Lung (tissue), 17 donors: ENCODE measurements at places on chromosomes 3 and 15. TPM values are rescaled to one million over a fixed set of nuclear protein-coding genes. Genes with fewer than 3 reads are reported as not detected.
A peak's percentile ranks its signal among the peaks of the same experiment; 100 is the strongest.

DAZL gene
- not detected for total RNA-seq

- H3K27ac ChIP-seq = peak overlapping the region; percentile 65
- DNase-seq = peak; percentile 74
- H3K27me3 ChIP-seq = no peaks in the 10 kb centered on the region
- H3K4me1 ChIP-seq = peaks cover 10% of the 10 kb centered on the region
- no peak overlapping the region for H3K4me3 ChIP-seq
- H3K36me3 ChIP-seq = no peaks in the 10 kb centered on the region
Measured at GRCh38 chr3:53269888-53270880, 14.4 kb upstream of the TKT start.

TIMP4 gene
- total RNA-seq = 0.48 TPM

DNA sequence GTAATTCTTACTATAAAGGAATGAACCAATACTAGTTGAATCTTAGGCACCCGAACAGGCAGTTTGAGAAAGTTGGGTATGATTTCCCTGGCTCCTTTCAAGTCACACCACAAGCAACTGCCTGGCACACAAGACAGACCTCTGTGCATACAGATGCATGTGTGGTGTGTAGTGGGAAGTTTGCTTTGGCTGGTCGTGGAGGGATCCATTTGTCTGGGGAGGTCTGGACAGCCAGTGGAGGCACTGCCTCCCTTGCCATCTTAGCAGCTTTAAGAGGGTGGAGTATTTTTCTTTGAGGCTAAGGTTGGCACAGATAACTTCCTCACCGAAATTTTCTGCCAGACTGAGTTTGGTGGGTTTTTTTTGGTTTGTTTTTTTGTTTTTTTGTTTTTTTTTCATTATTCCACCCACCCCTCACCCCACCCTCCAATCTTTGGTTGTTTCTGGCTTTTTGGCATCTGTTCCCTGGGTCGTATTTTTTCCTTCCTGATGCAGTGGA, 97.1 kb downstream of the TMEM212 start:
- no peak overlapping the region for H3K27ac ChIP-seq
- no peak overlapping the region for H3K4me3 ChIP-seq
- H3K27me3 ChIP-seq = peaks cover 3% of the 10 kb centered on the region
- H3K4me1 ChIP-seq = no peaks in the 10 kb centered on the region
- H3K36me3 ChIP-seq = no peaks in the 10 kb centered on the region
- no peak for DNase-seq

DNA sequence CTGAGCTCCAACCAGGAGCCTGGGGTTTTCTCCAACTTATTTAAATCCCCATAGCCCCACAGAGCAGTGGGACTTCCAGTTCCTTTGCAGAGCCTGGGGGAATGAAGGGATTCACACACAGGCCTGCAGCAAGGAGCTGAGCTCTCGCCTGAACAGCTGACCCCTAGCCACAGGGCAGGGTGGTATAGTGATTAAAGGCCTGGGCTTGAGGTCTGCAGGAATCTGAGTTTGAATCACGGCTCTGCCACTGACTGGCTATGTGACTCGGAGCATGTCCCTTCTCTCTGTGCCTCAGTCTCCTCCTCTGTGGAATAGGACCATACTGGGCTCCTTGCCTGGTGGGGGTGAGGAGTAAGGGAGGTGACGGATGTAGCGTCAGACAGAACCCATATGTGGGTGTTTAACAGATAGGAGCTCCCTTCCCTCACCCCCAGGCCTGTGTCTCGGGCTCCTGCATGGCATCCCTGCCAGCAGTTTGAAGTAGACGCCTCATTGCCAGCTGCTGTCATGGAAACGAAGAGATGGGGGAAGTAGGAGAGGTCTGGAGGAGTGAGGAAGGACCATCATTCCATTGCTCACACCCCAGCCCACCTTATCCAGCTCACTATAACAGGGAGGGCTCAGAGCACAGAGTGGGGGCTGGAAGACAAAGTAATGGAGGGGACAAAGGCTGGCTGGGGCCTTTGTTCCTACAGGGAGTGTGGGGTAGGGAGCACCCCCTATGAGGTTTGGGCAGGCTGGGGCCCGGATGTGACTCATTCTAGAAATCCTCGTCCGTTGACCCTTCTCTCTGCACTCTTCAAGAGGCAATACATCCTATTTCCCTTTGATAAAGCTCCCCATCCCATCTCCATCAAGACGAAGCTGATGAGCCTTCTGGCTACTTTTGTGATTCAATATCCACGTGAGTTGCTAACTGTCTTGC, 14.8 kb downstream of the HRH1 start:
- no peaks in the 10 kb centered on the region for H3K36me3 ChIP-seq
- no peak overlapping the region for H3K4me3 ChIP-seq
- no peaks in the 10 kb centered on the region for H3K27me3 ChIP-seq
- peaks cover 17% of the 10 kb centered on the region for H3K4me1 ChIP-seq
